Stimulated activated CD8-positive, alpha-beta memory T cell treated with anti-CD3 and anti-CD28 coated beads, Interleukin-15, amount 100 ng/mL, for 1 hour (primary cell): ENCODE measurements at places on chromosomes 3 and 15.

- no peak for DNase-seq
Observed at GRCh38 chr3:46910166-46910760, 32.7 kb downstream of the PTH1R start.

DNA sequence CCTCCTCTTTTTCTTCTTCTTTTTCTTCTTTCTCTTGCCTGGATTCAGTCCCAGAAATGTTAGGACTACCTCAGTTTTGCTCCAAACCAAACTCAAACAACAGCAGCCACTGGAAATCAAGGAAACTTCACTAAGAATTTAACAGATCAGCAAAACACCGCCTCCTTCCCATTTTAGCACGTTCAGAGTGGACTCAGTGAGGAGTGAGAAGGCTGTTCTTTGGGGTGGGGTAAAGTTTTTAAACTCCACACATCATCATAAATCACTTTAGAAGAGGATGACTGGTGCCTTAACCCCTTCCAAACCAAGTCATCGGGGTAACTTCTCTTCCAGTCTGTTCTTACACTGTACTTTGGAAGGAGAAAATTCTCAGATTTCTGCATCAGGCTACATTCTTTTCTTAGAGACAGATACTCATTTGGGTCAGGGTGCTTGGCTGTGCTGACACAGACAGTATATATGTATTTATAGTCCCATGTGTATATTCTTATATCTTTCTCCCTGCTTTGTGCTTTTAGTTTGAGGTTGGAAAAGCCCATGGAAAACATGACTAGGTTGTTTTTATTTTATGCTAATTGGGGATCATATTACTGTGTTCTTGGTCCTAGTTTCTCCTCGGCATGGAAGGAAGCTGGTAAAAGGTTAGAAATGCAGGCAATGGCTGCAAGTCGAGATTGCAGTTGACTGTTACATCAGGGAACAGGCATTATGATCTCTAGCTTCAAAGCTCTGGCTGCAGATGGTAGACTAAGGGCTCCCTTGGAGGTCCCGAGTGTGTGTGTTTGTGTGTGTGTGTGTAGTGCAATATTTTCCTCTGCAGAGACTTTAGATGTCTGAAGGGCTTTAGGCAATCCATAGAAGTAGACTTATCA is at the start of gene CCDC80:
TSS of gene CCDC80 (minus strand) at position 214 of the 872 bp plus-strand sequence. CDS start 1,238 bp downstream, outside the sequence.
- no peak for DNase-seq

GRCh38 chr3:135807879-135808278 is 157.6 kb upstream of the PPP2R3A start:
- no peak for DNase-seq

GRCh38 chr3:177824190-177824786 is 627.0 kb upstream of the TBL1XR1 start:
- no peak for DNase-seq

DNA sequence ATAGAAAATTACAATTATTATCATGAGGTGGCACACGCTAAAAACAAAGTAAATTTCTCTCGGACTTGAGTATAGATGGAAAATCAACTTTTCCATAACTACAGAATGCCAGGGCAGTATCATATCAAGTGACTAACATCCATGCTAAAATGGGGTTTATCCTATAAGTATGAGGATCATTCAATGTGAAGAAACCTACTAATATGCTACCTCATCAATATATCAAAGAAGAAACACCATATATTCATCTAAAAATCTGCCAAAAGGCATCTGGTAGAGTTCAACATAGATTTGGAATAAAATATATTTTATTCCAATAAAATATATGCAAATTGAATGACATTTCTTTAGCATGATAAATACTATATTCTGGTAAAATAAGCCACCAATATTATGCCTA is 894.4 kb downstream of the MCTP2 start:
- no peak for DNase-seq
